ENCODE measurements at places on chromosomes 12 and 14.

GRCh38 chr12:490260-490659, 30.5 kb downstream of the B4GALNT3 start:
- DNase-seq, result no peak

GRCh38 chr14:51648296-51648695, 3.4 kb upstream of the FRMD6 start:
- no peak for DNase-seq

- peak; percentile 83 for DNase-seq
Observed at GRCh38 chr14:24051789-24052655, at the start of gene CARMIL3. CARMIL3 (plus strand) TSS chr14:24052009; CDS start chr14:24052154, 145 bp downstream.

GRCh38 chr14:64654246-64654900, 49.9 kb upstream of the PLEKHG3 start:
- DNase-seq, result no peak

GRCh38 chr12:16198884-16199283, 78.6 kb downstream of the SLC15A5 start:
- DNase-seq, result no peak

DNA sequence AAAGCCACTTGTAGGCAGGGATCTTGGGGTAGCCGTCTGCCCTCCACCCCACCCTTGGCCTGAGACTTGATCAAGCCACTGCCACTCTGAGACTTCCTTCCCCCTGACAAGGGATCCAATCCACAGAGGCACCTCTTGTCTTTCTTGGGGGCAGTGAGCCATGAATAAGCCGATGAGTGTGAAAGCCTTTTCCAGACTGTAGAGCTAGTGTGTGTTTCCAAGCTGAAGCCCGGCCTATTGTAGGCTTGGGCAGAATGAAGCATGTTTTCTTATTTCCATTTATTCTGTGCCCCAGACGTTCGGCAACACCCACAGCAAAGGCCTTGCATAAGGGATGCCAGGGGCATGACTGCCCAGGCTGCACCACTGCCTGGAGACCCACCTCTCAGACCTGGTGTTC, 991.6 kb downstream of the BCL11B start:
- no peak for DNase-seq

DNA sequence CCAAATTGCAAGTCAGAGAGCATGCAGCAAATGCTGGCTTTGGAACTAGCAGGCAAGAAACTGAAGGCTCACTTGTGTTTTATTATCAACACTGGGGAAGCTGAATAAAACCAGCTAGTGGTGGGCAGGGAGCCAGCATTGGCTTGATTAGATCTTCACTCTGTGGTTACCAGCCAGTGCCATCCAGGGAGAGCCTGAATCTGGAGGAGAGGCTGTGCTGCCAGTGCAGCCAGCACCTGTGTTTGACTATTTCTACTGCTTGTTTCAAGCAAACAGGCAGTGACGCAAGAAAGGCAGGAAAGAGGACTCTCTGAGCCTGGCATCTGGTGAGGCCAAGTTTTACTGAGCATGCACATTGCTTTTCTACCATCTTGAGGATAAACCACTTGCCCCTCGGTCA, 247.0 kb downstream of the PHLDA1 start:
- peak; percentile 50 for DNase-seq

DNA sequence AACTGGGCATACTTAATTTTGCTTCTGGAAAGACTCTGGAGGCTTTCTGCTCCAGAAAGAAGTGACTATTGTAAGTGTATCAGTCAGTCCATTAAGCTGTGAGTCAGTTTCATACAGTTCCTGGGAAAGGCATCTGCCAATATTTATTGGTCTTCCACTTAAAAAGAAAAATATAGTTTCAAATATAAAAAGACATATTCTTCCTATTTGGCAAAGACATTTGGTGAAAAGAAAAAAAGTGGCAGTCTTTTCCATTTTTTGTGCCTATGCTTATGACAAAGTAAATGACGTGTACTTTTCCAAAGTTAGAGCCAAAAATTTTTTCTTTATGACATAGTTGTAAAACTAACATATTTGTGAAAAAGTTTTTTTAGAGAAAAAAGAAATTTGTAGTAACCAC, 12.3 kb downstream of the TMEM30B start:
- DNase-seq, result no peak

DNA sequence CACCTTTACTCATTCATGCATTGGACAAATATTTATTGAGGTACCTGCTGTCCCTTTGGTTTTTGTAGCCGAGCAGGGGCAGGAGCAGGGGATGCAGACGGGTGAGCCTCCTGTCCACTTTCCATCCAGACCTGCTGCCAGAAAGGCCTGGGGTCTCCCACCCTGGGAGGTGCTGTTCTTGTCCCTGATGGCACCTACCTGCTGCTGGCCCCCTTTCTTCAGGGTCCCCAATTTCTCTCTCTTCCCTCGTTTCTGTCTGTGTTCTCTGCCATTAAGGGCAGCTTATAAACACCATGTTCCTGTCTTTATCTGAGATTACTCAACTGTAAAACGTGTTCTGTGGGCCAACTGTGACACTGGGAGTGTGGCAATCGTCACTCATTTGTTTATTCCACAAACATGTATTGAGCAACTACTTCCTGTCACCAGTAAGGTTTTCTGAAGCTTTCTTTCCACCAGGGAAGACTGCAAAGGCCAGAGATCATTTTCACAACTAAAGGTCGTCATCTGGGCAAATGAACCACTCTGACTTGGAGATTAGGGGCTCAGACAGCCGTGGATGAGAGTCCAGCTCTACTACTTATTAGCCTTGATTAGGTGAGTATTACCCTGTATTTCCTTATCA, at the start of gene HAL:
Gene HAL (minus strand): TSS at position 311 of the 625 bp plus-strand sequence. CDS start 434 bp downstream, outside the sequence.
- peak; percentile 33 for DNase-seq

GRCh38 chr14:93045211-93045674, 70.5 kb downstream of the ITPK1 start:
- DNase-seq, result no peak

DNA sequence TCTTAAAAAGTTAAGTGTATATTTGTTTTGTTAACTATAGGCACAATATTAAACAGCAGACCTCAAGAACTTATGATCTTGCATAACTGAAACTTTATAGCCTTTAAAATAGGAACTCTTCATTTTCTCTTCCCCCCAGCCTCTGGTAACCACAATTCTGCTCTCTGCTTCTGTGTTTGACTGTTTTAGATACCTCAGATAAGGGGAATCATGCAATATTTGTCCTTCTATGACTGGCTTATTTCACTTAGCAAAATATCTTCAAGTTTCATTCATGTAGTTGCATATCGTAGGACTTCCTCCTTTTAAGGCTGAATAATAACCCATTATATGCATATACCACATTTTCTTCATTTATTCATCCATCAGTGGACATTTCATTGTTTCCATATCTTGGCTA, 131.3 kb downstream of the PTPRO start:
- DNase-seq, result no peak

GRCh38 chr12:49624921-49625577, 1.7 kb downstream of the PRPF40B start:
- DNase-seq, result no peak

DNA sequence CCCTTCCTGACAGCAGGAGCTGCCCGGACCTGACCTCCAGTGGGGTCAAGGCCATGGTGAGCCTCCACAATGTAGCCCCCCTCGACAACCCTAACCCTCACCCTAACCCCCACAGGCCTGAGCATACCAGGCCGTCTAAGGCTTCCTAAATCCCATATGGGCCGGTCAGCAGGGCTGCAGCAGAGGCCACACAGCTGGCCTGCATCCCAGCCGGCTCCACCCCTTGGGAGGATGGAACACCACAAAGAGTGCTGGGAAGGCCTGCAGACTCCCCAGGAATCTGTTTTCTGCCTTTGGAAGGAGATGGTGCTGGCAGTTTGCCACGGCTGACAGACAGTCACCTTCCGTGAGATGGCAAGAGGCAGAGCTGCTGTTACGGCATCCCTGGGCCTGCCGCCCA, 2.8 kb downstream of the TMEM179 start:
- DNase-seq, result no peak

DNA sequence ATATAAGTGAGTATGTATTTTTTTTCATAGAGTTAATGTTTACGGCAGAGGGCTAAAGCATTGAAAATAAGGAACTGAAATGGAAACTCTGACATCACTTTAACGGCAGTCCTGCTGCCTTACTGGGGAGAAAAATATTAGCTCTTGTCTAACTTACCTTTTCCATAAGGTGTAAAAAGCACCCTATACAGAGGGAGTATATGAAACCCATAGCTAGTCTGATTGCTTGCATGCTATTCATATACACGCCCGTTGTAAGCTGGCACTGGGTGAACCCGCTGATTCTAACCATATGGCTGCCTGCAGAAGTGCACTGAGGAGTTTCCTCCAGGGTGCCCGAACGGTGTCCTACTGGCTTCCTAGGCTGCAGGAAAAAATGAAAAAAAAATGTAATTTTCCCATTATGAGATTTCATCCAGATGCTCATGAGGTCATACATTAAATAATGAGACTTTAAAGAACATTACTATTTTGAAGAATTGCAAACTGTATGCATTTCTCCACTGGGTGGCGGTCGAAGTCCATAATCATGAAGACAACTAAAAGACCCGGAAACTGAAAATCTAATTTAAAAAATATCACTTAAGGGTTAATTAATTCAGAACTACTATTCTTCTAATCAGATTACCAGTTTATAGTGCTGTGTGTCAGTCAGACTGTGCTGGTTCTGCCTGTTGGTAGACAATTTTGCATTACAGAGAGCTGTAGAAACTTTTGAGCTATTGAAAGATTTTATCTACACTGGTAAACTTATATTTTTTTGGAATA, 144.7 kb downstream of the ALX1 start:
- no peak for DNase-seq

- no peak for DNase-seq
Observed at GRCh38 chr12:26239852-26240815, 44.8 kb downstream of the SSPN start.

DNA sequence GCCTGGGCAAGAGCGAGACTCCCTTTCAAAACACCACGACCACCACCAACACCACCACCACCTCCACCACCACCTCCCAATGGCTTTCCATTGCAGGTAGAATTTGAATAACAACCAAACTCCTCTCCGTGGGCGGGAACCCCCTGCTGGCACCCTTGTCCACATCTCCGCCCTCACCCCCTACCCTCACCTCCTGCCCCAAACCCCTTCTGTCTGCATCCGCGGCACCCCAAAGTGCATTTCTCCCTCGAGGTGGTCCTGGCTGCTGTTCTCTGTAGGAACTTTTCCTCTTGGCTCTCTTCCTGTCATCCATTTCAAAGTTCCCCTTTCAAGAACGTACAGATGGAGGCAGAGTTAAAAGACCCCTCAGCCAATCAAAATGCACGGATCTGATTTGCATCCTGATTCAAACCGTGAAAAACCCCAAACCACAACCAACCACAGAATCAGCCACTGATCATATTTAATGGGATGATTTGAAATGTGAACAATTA, 3.8 kb downstream of the SDSL start:
- no peak for DNase-seq

DNA sequence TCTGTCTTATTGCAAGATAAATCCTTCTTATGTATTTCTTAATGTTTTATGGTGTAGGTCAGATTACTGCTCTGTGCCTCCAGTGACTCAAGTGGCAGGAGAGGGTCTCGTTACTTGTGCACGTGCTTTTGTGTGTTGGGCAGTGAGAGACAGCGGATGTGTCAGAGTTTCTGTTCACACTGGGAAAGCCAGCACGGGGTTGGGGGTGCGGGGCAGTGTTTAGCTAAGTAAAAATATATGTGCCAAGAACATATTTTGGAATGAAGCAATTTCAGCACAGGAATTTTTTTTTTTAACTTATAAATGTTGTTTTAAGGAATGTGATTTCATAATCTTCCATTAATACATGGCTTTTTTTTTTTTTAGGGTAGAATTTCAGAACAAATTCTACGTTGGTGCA, 4.5 kb upstream of the DNAH10 start:
- DNase-seq, result no peak

DNA sequence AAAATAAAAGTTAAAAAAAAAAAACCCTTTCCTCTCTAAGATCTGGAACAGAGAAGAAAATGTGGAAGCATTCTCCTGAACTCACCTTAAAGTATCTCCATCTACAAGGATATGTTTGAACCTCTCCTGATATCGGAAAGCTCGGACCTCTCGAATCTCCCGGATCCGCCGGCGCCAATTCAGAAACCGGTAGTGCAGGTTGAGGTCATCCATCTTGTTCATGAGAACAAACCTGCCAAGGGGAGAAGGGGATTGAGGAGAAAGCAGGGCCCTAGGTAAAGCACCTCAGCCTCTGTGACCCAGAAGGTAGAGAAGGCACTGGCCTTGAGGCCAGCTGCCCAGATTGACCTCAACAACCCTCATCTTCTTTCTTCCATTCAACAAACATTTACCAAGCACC, 2.2 kb downstream of the SPRYD3 start:
- no peak for DNase-seq

GRCh38 chr12:69642531-69642930, 31.8 kb upstream of the LRRC10 start:
- no peak for DNase-seq

DNA sequence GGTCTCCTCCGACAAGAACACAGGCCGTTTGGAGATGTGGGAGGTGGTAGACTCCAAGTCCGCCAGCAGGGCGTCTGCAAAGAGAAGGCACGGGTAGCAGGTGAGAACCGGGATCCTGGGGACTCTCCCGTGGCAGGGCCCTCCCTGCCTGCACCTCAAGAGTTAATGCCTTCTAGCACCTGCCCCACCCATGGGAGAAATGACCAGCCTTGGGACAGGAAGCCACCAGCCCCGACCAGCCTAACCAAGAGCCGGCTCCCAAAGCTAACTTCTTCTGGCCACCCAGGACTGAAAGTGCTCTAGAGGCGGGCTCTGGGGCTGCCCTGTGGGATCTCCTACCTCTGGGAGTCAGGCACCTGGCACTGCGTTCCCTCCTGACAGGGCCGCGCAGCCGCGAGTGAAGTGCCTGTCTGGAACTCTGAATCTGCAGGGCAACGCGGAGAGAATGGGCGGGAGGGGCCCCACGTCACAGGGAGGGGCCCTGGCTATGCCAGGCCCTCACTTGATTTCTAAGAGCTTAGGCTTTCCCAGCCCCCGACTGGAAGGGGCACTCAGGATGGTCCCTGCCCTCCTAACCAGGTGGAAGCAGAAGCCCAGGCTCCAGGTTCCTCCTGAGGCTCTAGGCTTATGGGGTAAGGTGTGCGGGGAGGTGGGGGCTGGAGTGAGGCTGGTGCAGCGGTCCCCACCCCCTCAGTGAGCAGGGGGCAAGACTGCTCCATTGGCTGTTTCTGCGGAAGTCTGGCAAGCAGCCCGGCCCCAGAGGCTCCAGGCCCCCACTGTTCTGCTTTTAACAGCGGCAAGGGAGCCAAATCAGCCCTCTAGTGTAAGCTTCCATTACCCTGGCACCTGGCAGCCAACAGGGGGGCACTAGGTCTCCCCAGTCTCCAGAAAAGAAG, 23.6 kb upstream of the RPLP0 start:
- peak; percentile 72 for DNase-seq

GRCh38 chr12:67237231-67237630, 31.9 kb upstream of the CAND1 start:
- no peak for DNase-seq

- no peak for DNase-seq
Observed at GRCh38 chr14:54735424-54735823, 167.2 kb downstream of the GCH1 start.

Data from Ammon's horn (tissue), 1 donor.